Dermis blood vessel endothelial cell (primary cell): ENCODE measurements at places on chromosomes 7 and 10.

GRCh38 chr10:44458671-44459413 lies 73.9 kb upstream of the CXCL12 start:
- no peak for DNase-seq

- DNase-seq: no peak
Observed at GRCh38 chr10:114420811-114421485, 16.6 kb upstream of the AFAP1L2 start.

DNA sequence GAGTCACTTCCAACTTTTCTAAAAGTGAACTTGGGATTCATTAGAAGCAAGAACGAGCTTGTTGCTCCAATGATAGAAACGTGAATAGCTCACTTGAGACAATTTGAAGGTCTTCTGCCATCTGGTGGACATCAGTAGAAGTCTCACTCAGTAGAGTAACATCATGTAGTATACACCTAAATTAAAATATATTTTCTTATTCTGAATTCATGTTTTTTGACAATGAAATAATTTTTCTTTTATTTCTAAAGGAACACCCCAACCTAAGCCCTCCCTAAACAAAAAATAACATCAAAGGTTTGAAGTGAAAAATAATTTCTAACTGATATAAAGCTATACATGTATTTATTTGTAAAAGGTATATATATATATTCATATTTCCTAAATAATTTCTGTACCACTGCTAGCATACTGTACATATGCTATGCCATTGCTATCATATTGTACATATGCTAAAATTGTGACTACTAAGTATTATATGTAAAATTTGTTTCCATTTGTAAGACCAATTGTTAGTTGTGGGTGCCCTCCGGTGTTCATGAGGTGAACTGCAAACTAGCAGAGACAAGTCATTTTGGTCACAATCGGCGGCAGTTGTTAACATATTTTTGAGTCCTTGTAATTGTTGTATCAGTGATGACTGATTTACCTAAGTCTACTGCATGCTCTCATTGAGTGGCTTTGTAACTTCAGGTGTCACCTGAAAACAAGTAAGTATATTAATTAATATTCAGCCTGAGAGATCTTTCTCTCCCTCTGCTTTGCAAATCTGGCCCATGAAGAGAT lies 121.9 kb downstream of the PTPRZ1 start:
- DNase-seq: peak; percentile 83

DNA sequence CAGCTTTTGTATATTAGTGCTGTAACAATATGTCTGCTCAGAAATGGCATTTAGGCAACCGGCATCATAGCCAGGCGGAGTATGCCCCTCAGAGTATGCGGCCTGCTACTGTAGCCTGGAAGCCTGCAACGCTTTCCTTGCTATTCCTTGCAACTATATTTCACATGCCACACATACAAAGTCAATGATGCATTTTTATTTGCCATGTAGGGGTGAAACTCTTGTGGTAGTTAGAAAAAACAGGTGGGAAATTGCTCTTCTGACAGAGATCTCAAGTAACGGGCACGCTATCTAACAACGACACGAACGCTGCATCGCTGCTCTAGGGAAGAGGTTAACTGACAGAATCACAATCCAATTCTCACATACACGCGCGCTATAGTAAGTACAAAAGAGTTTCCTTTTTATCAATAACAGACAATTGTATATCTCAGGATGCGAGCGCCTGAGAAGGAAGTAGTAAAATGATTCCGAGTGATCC lies 5.9 kb downstream of the EBF3 start:
- peak; percentile 78 for DNase-seq

DNA sequence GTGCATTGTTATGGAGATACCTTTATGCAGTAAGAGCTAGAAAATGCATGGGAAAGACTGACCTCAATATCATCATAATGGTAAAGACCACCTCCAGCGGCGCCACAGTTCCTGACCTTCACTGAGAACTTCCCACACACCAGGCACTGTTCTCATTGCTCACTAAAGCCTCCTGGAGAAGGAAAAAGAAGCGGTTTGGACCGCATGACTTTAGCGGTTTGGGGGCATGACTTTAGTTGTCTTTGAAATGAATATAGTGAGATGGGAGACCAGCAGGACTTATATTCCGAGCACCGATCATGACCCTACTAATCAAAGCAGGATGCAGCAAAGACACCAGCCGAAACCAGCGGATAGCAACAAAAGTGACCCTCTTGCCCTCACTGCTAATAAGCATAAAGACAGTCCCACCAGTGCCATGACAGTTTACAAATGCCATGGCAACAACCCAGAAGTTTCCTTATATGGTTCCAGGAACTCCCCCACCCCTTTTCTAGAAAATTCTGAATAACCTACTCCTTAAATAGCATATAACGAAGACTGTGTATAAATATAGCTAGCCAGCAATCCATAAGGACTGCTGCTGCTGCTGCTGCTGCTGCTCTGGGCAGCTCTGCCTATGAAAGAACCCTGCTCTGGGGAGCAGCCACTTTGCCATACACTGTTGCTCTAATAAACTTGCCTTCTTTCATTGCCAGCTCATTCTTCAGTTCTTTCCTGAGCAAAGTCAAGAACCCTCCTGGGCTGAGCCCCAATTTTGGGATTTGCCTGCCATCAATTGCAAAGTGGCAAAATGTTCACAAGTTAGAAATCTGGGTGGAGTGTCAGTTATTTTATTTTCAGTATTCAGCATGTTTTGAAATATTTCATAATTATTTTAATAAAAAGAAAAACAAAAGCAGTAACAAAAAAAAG lies 694.1 kb downstream of the SUGCT start:
- DNase-seq: no peak

GRCh38 chr10:92208157-92208720 lies 82.6 kb downstream of the CPEB3 start:
- no peak for DNase-seq

GRCh38 chr10:131733596-131733995 lies 167.2 kb upstream of the PPP2R2D start:
- DNase-seq: no peak

DNA sequence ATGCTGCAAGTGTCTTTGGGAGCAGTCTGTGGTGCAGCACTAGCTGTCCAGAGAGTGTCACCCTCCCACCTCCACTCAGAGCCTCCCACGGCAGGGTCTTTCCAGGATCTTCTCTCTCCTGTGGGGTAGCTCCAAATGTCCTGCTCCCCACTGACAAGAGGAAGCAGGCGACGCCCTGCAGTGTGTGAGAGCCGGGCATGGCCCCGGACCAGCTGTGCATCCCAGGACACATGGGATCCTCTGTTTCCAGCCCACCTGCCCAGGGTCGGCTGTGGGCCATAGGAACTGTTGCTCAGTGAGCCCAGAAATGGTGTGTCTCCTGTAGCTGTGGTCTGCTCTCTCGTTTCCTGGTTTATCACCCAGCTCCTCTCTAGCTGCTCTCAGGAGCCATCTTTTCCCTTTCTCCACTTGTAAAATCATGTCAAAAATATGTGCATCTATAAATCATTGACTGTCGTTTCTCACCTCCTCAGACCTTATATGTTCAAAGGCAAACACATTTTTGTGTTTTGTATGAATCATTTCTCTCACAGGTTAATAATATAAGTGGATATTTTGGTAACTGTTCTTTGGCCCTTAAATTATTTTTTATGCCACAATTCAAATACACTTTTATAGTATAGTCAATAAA lies 74.9 kb downstream of the VWC2 start:
- DNase-seq: no peak

DNA sequence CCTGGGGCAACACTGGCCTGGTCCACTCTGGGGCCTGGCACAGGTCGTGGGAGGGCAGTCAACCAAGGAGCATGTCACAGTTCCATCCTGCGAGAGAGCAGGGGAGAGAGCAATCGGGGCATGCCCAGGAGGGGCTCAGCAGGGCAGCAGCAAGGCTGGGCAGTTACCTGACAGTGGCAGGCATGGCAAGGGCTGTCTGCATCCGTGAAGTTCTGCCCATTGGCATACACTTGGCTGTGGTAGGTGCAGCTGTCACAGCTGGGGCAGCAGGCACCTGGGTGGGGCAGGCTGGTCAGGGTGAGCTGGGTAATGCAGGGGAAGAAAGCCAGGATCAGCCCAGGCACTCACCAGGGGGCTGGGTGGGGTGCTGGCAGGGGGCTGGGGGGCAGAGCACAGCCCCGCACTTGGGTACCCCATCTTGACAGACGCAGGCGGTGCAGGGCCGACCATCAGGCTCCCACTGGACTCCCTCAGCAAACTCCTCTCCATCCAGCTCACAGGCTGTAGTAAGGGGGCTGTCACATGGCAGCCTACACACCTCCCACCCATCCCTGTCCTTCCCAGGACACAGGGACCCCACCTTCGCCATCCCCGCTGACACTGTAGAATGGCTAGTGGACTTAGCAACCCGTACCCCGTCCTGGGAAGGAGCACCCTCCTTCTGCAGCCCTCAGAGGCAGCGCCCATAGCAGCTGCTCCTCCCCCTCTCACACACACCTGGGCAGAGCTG lies 17.8 kb downstream of the KCP start:
- no peak for DNase-seq

- DNase-seq: no peak
Observed at GRCh38 chr7:66142334-66142733, 27.7 kb downstream of the CRCP start.

DNA sequence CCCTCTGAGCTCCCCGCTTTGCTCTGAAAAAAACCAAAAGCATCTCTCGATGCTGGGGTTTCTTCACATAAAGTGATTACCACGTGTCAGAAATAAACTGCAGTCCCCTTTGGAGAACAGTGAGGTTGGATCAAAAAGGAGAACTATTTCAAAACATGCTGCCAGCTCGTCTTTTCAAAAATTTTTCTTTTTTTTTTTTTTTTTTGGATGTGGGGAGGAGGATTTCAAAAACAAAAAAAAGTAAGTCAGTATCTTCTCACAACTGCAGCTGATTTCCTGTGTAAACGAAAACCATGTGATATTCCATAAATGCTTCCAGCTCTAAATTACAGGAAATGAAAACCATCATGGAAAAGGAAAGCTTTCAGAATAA lies 155.0 kb upstream of the LYZL2 start:
- peak; percentile 79 for DNase-seq

- DNase-seq: no peak
Observed at GRCh38 chr7:125934539-125934938, 1004.9 kb upstream of the POT1 start.

GRCh38 chr10:69253171-69253570 lies 25.1 kb upstream of the HK1 start:
- DNase-seq: no peak

DNA sequence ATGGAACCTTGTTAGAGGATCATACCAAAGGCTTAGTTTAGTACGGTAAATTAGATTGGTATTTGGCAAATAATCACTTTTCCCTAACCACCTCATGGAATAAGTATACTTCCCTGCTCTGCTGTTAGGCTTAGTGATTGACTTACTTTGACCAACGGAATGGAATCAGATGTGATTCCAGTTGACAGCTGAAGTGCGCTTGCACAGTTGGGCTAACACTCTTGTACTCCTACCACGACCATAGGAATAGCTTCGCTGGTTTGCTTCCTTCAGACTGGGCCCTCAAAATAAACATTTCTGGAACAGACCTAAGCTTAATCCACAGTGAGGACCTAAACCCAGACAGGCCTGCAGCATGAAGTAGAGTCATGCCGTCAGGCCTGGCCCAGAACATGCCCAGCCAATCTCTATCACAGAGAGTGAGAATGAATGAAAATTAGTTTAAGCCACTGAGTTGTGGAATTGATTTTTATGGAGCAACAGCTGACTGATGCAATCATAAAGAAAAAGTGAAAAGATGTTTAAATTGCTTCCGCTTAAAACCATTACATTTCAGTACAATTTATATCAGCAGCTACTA lies 122.3 kb downstream of the DOCK4 start:
- no peak for DNase-seq

DNA sequence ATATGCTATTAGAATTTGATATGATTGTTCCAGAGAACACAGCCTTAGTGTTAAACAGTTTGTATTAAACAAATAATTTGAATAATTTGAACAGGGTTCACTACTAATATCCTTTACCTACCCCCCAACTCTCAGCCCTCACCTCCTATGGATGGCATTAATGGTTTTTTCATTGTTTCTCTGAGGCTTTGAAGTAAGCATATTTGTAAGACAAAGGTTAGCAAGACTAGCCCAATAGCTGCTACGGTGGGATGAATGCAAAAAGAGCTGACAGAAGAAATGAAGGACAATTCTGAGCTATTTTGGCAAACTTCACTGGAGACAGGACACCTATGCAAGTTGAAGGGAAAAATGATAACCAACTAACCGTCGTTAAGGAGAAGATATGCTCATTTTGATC lies 61.6 kb downstream of the ARL4A start:
- DNase-seq: no peak

- DNase-seq: no peak
Observed at GRCh38 chr10:31720546-31720945, 208.1 kb downstream of the ARHGAP12 start.

DNA sequence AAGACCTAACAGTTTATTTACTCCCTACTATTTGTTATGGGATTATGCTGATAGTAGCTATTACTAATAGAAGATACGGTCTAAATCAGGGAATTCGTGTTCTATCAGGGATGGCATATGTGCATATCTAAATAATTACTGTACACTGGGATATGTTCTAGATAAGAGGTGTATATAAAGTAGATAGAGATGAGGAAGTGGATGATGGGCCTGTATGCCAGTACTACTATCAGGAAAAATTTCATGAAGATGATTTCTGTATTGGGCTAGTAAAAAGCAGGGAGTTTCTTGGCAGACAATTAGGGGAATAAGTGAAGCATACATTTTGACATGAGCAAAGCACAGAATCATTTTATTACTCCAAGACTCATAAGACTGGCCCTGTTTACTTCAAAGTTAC lies 26.2 kb downstream of the PTPN12 start:
- no peak for DNase-seq
